ENCODE measurements at places on chromosomes 5 and 9.

- DNase-seq: no peak
Measured at GRCh38 chr9:100725371-100725770, 147.5 kb downstream of the CAVIN4 start.

- DNase-seq: no peak
Measured at GRCh38 chr9:35962126-35962906, 4.4 kb upstream of the OR2S2 start.

DNA sequence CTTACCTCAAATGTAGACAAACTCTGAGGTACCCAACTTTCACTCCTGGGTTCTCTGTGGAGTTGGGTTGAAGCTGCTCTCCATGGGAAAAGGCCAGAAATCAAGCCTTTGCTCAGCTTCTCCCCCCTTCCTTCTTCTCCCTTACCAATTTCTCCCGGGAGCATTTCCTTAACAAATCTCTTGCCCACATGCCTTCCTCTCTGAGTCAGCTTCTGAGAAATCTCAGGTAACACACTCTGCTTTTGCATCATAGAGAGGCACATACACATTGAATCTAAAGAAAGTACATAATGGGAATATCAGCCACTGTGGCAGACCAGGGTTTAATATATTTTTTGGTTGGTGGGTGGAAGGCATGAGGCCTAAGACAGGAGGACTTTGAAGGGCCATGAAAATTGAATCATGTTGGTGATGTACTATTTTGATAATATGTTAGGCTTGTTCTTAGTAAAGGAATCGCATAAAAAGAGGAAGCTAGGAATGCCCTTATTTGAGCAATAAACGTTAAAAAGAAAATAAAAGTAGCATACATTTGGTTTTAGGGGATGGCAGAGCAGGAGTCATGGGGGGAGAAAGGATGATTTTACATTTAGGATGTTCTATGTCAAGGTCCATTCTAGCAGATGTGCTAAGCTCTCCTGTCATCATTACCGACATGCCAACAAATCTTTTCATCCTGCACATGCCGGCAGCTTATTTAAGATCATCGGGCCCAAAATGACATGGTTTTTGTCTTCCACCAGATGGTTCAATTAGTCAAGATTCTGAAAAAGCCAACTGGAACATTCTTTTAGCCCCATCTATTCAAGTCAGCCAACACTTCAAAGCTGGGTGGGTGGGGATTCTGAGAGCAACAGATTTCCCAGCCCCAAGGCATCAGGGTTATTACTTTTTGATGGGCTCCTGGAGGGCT is 199.5 kb upstream of the CLINT1 start:
- DNase-seq: no peak

GRCh38 chr5:175460552-175460951 is 16.6 kb upstream of the DRD1 start:
- no peak for DNase-seq

DNA sequence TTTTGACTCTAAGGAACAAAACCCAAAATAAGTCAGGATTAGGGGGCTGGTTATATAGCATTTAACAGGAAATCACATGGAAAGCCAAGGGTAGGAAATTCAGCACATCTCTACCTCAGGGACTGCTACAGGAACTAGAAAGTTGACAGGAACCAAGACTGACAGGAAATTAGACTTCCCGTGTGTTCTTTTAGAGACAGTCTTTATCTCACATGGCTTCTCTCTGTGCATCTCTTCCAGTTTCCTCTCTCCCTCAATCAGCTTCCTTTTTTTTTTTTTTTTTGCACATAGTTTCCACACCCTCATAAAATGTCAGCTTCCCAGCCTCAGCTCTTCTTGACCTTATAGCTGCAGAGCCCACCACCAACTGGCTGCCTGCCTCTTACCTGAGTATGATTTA is 4.8 kb downstream of the RECK start:
- DNase-seq: no peak

GRCh38 chr5:61860978-61861377 is 445.0 kb upstream of the KIF2A start:
- DNase-seq: no peak

GRCh38 chr5:151184316-151185042 is 26.9 kb upstream of the ANXA6 start:
- no peak for DNase-seq
